Lower lobe of right lung (tissue), 2 donors: ENCODE measurements at places on chromosomes 12 and 14. TPM values are rescaled to one million over a fixed set of nuclear protein-coding genes. Genes with fewer than 3 reads are reported as not detected.

The MRPL52 gene
- 65.2 TPM for total RNA-seq

DNA sequence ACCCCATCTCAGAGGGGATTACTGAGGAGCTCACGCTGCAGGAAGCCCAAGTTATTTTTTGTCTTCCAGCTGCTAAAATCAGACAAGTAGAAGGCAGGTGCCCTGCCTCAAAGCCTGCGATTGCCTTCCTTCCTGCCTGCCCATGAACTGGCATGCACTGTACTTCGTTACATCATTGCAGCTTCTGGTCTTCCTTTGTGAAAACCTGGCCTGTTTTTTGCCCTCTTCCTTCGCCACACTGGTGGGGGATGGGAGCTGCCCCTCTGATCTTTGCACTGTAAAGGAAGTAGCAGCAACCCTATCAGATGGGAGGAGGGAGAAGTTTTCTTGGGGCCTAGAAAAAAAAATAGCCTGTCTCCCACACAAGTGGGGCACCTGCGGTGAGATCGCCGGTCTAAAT lies 1098.7 kb downstream of the BCL11B start:
- H3K4me1 ChIP-seq, result no peaks in the 10 kb centered on the region
- H3K27ac ChIP-seq, result no peak overlapping the region
- H3K36me3 ChIP-seq, result no peaks in the 10 kb centered on the region
- H3K27me3 ChIP-seq, result no peaks in the 10 kb centered on the region
- DNase-seq, result no peak

- no peak for DNase-seq
- no peak overlapping the region for H3K4me3 ChIP-seq
- H3K36me3 ChIP-seq, result no peaks in the 10 kb centered on the region
- no peaks in the 10 kb centered on the region for H3K27me3 ChIP-seq
- H3K27ac ChIP-seq, result no peak overlapping the region
- H3K4me1 ChIP-seq, result peaks cover 7% of the 10 kb centered on the region
Measured at GRCh38 chr12:119417440-119417839, 82.9 kb downstream of the CCDC60 start.

The LRTM2 gene
- total RNA-seq, result not detected

DNA sequence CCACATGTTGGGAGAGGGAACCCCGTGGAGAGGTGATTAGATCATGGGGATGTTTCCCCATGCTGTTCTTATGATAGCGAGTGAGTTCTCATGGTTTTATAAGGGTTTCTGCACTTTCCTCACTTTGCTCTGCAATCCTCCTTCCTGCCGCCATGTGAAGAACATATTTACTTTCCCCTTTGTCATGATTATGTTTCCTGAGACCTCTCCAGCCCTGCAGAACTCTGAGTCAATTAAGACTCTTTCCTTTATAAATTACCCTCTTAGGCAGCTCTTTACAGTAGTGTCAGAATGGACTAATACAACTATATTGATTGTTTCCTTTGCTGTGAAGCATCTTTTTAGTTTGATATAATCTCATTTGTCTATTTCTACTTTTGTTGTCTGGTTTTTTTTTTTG lies 13.1 kb upstream of the RASSF9 start:
- H3K4me3 ChIP-seq, result no peak overlapping the region
- H3K27me3 ChIP-seq, result no peaks in the 10 kb centered on the region
- H3K36me3 ChIP-seq, result no peaks in the 10 kb centered on the region
- no peak overlapping the region for H3K27ac ChIP-seq

DNA sequence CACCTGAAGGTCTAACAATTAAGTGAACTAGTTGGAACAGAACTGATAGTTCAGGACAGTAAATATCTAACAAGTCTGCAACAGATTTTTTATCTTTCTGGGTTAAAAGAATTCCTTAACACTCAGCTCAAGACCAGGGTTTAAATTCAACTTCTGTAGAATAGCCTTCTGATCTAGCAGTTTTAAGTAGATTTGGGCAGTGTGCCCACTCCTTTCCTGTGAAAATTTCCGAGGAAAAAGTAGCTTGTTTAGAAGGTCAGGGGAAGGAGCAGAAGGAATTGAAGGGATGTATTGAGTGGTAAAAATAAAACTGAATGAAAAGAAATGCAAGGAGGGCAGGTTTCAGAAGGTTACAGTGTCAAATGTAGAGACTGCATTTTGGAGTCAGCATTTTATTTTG lies 45.8 kb downstream of the ATL1 start:
- H3K4me1 ChIP-seq, result no peaks in the 10 kb centered on the region
- DNase-seq, result no peak
- no peak overlapping the region for H3K27ac ChIP-seq
- H3K36me3 ChIP-seq, result no peaks in the 10 kb centered on the region
- H3K27me3 ChIP-seq, result no peaks in the 10 kb centered on the region

GRCh38 chr14:75254901-75255584 lies 23.6 kb upstream of the FOS start:
- H3K4me1 ChIP-seq, result peaks cover 45% of the 10 kb centered on the region
- H3K4me3 ChIP-seq, result no peak overlapping the region
